ENCODE measurements at places on chromosomes 5 and 9.

DNA sequence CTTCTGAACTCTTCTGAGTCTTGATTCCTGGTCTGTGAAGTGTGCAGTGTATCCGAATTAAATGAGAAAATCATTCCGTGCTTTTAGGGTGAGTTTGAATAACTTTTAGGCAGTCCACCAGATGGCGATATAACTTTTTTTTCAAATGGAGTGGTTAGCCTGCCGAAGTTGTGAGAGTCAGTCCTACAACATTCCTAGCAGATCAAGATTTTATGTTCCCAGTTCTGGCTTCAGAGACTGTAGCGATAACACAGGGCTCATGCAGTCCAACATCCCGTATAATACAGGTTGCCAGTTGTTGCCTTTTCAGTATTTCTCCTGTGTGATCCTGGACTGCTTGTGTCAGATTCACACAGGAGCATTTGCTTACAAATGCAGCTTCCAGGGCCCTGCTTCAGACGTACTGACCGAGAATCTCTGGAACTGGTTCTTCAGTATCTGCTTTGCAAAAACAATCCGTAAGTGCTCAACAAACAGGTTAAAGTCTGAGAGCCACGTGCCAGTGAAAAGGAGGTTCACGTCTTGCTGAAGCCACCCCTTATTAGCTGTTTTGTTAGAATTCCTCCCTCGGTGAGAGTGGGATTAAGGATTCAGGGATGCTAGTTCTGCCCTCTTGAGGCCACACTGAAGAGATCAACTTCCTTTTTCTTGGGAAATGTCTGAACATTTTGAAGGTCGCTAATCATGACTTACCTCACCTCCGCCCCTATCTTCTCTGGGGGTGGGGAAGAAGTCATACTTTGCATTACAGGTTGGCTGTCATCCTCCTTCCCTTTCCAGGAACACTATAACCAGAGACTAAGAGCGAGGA lies 22.8 kb downstream of the SMIM3 start:
- no peak for DNase-seq

DNA sequence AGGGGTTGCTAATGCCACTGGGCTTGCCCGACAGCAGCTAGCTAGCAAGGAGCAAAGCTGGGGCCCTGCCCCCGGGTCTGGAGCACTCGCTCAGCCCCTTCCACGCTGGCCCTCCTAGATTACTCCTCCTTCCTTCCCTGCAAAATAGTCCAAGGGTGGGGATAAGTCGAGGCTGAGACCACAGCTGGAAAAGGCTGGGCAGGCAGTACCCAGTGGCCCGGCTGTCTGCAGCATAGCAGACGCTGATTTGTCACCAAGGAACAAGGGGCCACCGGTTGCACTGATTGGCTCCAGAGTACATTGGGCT lies 73.9 kb downstream of the ADAMTS2 start:
- no peak for DNase-seq

DNA sequence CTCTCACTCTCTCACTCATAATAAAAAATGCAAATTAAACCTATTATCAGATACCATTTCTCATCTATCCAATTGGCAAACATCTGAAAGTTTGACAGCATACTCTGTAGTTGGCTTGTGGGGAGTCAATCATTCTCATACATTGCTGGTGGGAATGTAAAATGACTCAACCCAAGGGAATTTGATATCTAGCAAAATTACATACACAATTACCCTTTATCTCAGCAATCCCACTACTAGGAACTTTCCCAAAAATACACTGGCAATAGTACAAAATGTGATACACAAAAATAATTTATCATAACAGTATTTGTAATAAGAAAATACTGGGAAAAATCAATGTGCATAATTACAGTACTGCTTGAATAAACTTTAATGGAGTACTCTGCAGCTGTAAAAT lies 731.3 kb downstream of the DTWD2 start:
- no peak for DNase-seq

GRCh38 chr9:120186276-120186675 lies 393.7 kb downstream of the CDK5RAP2 start:
- no peak for DNase-seq

GRCh38 chr5:91277093-91277626 lies 106.0 kb downstream of the ARRDC3 start:
- no peak for DNase-seq

DNA sequence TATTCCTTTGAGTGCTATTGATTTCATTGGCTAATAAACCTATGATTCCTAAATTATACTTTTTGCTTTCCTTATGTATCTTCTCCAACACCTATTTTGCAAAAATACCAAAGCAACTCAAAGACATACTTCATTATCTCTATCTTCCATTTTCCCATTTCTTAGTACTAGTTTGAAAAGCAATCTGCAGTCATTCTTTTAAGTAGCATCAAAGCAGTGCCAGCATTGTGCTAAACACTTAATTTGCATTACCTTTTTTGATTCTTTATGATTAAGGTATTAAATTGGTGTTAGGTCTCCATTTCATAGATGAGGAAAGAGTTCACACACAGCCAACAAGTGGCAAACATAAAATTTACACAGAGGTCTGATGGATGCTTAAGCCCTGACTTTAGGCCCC lies 330.3 kb downstream of the ARL15 start:
- no peak for DNase-seq

GRCh38 chr9:899440-900184 lies 58.1 kb downstream of the DMRT1 start:
- peak; percentile 23 for DNase-seq

DNA sequence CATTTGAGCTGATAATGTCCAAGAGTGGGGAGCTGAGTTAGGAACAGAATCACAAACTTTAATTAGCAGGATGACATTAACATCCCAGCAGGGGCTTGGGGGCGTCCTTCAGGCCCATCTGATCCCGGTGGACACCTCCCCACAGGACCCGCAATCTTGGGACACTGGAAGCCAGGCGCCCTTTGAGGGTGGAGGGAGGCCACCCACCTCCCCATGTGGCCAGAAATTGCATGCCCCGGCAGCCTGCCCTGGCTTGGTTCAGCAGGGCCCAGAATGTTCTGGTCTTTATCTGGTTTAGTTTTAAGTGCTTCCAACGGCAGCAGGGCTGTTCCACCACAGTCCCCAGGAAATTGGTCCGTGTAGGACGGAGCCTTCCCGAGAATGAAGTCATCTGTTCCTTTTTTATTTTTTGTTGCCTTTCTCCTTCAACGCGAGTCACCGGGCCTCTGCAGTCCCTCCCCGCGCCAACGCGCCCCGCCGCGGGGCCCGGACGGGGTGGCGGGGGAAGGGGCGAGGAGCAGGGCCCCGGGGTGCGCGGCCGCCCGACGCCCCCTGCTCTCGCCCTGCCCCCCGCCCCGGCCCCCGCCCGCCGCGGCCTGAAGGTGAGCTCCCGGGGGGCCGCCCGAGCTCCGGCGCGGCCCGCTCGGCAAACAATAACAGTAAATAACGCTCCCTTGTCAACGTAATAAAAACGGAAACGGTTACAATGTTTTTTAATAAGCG lies 207.9 kb downstream of the C9orf50 start:
- DNase-seq = peak; percentile 61

- DNase-seq = no peak
Observed at GRCh38 chr5:68729678-68730077, 364.1 kb upstream of the SLC30A5 start.

DNA sequence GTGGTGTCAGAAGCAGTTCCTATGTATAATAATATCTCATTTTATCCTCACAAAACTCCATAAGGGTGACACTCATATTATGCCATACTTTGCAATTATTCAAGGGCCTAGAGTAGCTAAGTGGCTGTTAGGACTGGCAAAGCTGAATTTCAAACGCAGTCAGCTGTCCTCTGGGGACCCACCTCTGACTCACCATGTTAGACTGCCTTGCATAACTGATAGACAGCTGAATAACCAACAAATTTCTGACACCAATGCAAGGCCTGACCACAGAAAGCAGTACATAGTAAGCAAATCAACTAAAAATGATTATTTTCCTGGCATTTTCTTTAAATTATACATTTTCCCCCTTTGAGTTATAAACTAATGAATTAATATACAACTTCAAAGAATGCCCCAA lies 251.6 kb upstream of the PTGER4 start:
- DNase-seq = peak; percentile 61

GRCh38 chr5:9324348-9325077 lies 221.4 kb downstream of the SEMA5A start:
- DNase-seq = no peak

- DNase-seq = no peak
Observed at GRCh38 chr5:54547711-54548250, 30.2 kb downstream of the SNX18 start.

DNA sequence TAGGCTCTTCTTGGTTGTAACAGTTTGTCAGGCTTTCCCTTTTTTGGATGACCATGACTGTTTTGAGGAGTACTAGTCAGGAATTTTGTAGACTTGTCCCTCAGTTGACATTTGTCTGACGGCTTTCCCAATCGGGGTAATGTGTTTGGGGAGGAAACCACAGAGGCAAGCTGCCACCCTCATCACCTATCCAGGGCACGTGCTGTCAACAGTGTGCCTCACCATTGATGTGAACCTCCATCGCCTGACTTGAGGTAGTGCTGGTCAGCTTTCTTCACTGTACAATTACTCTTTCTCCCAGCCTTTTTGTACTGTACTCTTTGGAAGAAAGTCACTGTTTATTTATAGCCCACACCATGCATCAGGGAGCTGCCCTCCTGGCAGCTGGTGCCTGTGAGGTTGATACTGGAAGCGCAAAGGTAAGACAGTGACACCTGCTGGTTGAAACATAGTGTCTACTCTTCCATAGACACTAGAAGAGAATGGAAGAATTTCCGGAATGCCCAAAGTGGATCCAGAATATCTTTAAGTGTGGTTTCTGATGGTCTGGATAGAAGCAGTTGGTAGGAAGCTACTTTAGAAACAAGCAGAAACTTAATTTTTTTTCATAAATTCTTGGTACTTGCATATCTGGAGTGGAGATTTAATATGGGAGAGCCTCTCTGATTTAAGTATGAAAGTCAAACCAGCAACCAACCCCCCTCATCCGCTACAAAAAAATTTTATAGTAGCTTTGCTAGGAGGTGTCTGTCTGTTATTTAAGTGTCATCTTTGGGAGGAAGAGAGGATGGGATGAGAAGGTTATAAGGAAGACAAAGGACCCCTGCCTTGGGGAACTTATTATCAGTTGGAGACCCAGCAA lies 69.3 kb downstream of the SNX30 start:
- no peak for DNase-seq

DNA sequence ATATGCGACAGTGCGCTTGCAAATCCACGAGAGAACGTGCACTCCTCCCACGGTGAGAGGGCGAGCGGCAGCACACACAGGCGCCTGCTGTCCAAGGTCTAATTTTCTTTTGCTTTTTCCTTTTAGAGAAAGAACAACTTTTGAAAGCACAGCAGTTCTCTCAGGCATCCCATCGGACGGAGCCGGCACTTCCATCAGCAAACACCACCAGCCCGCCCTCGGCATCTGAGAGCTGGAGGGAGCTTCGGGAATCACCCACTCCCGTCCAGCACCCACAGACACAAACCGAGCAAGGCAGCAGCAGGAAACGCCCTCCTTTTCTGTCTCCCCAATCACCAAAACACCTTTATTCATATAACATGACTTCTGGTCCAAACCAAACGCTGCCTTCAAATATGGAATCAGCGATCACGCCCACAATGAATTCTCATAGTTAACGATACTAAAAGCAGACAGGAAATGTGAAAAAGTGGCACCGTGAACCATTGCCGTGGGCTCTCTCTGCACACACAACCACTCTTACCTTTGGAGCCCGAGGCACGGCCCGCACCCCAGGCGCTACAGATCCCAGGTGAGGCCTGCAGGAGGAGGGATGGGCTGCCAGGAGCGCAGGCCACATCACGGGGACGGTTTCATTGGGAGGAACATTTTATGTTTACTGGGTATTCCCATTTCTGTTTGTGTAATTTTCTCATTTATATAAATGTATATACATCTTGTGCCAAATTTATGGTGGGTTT lies 14.2 kb downstream of the LPCAT1 start:
- no peak for DNase-seq

GRCh38 chr5:120544043-120544442 lies 79.9 kb downstream of the PRR16 start:
- no peak for DNase-seq

DNA sequence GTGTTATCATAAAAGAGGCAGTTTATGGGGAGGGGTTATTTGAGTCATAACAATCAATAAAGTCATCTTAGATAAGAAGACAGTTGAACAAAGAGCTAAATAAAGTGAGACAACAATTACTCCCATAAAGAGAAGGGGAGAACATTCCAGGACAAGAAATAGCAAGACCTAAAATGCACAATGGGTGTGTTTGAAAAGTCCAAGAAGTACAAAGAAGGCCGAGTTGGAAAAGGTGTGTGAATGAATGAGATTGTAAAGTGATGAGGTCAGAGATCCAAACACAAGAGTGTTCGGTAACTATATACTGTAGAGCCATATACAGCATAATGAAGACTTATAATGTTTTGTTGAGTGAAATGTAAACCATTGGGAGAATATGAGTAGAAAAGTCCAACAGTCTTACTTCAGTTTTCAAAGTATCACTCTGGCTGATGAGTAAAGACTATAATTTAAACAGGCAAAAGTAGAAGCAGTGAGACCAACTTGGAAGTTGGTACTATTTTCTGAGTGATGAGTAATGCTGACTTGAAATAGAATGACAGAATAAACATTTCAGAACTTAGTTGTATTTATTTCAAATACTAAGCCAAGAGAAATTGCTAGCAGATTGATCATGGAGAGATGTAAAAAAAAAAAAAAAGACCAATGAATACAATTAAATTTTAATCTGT lies 868.7 kb upstream of the CDH9 start:
- DNase-seq = no peak

GRCh38 chr5:125970631-125971307 lies 452.4 kb upstream of the GRAMD2B start:
- no peak for DNase-seq

DNA sequence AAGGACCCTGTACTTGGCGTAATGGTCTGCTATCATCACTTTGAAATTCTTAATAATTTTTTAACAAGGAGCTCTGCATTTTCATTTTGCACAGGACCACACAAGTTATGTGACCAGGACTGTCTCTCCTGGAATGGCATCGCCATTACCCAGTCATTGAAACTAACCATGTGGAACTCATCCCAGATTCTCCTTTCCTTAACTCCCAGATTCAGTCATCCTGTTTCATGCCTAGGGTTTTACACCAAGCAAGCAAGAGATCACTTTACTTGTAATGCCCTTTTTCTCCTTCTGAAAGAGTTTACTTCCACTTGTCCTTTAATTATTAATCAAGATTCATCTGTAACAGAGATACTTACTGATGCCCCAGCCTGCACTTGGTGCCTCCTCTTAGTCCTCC lies 12.0 kb downstream of the FRMD3 start:
- DNase-seq = no peak

GRCh38 chr5:9661316-9662015 lies 31.3 kb upstream of the TAS2R1 start:
- DNase-seq = no peak

- no peak for DNase-seq
Observed at GRCh38 chr5:13662626-13663025, 281.9 kb downstream of the DNAH5 start.

DNA sequence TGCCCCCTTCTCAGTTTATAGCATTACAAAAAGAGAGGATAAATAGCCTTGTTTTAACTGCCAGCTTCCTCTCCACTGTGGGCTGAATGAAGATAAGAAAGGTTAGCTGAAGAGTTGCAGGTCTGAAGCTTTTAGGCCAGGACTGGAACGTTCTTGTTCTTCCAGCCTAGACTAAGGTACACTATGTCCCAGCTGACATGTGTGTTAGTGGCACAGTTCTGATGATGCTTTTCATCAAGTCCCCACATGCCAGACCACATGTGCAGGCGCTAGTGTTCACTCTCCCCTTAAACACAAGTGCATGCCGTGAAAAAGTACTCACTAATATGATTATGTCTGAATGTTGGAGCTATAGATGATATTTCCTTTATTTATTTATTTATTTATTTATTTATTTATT lies 40.7 kb downstream of the STXBP1 start:
- DNase-seq = no peak

Data from HL-60 (cell line).